Lower leg skin (tissue), 4 donors: ENCODE measurements at places on chromosomes 5 and 9. TPM values are rescaled to one million over a fixed set of nuclear protein-coding genes. Genes with fewer than 3 reads are reported as not detected.

ZNF658 gene
- total RNA-seq: 8.5 TPM

- no peak for DNase-seq
Measured at GRCh38 chr9:72958485-72959281, 5.8 kb upstream of the ALDH1A1 start.

DNA sequence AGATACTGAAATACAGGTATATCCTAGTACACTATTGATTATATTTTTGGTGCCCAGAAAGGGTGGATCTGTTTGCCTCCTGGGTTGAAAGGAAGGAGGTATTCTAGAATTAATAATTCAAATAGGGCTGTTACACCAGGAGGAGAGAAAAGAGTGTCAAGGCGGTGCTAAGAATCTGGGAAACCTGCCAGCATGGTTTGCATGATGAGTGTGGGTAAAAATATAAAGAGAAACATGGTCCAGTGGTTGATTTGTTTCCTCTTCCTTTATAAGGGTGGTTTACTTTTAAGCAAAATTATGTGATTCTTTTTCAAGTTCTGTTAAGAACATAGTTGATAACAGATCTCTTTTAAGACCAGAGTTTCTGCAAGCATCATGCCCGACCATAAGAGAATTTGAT, 69.4 kb upstream of the NFIB start:
- DNase-seq: no peak

DNA sequence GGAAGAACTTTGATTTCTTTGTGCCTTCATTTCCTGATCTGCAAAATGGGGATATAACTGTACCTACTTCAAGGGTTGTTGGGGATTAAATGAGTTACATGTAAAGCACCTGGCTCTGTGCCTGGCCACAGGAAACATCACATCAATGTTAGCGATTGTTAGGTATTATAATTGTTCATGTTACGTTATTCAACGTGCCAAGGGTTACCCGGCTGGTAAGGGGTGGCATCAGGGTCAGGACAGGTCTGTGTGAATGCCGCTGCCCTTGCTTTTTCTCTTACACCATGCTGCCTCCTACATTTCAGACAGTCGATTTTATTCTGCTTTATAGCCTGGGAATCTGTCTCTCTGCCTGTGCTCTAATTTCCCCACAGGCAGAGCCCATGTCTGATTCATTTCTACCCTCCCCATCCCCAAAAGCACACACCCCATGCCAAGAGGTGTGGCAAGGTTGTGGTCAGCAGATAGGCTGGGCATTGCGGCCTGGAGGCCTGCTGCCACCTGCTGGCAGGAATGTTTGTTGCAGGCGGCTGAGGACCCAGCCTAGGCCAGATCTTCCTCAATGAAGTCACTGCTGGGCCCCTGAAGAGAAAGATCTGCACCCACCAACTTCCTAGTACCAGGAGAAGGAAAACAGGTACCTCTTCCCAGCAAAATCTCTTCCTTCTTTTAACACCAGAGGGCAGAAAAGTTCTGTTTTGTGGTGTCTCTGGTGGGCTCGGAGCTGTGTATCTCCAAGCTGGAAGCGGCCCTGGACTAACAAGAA, 5.3 kb downstream of the ANKS6 start:
- peak; percentile 80 for DNase-seq

DNA sequence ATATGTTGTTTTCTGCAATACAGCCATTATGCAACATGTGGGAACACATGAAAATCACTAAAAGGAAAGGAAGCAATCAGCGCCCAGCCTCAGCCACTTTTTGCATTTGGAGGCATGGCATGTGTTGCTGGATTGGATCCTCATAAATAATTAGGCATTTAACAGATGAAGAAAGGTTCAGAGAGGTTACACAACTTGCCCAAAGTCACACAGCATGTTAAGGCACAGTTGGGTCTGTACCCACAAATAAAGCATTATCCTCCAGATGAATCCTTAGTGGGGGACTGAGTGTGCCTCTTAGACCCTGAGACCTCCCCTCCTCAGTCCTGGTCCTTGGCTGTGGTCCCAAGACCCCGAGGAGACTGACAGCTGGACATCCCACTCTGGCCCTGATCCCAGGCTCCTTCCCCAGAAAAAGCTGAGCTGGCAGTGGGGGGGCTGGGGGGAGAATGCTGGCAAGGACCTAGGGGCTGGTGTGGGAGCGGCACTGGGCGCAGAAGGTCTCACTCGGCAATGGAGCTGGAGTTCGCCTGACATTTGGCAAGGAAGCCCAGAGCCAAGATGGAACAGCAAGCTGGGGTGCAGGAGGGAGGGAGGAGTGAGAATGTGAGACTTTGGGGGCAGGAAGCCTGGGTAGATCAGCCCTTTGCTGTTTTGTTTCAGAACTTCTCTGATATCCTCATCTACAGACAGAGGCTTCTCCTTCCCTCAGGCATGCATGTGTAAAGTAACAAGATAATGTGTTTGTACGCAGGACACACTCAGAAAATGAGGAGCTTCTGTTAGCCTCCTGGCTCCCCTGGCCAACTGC, 6.9 kb upstream of the AKNA start:
- no peak for DNase-seq

HRH2 gene
- 2.3 TPM for total RNA-seq

GRCh38 chr9:81069038-81069795, 620.1 kb downstream of the TLE1 start:
- DNase-seq: no peak

KIF27 gene
- 5.3 TPM for total RNA-seq

IFNA5 gene
- not detected for total RNA-seq

DNA sequence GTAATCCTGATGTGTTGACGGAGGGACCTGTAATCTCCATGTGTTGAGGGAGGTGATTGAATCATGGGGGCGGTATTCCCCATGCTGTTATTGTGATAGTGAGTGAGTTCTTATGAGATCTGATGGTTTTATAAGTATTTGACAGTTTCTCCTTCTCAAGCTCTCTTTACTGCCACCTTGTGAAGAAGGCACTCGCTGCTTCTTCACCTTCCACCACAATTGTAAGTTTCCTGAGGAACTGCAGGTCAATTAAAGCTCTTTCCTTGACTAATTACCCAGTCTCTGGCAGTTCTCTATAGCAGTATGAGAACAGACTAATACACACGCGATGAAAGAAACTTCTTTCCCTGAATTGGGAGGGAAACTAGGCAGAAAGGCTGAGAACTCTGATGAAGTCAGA, 141.1 kb upstream of the RAD23B start:
- no peak for DNase-seq

SLC30A5 gene
- total RNA-seq: 56.8 TPM
